Fibroblast of lung (primary cell): ENCODE measurements at places on chromosomes 16 and 17. TPM values are rescaled to one million over a fixed set of nuclear protein-coding genes. Genes with fewer than 3 reads are reported as not detected.

LITAFD gene
- polyA plus RNA-seq, result not detected in 2 replicates

GNGT2 gene
- polyA plus RNA-seq, result 3.7 TPM in 1 of 2 replicates, not detected in the other

PMP22 gene
- 191 and 269 TPM in 2 replicates for polyA plus RNA-seq

SLC16A13 gene
- 1.4 and 1.6 TPM in 2 replicates for polyA plus RNA-seq

DNA sequence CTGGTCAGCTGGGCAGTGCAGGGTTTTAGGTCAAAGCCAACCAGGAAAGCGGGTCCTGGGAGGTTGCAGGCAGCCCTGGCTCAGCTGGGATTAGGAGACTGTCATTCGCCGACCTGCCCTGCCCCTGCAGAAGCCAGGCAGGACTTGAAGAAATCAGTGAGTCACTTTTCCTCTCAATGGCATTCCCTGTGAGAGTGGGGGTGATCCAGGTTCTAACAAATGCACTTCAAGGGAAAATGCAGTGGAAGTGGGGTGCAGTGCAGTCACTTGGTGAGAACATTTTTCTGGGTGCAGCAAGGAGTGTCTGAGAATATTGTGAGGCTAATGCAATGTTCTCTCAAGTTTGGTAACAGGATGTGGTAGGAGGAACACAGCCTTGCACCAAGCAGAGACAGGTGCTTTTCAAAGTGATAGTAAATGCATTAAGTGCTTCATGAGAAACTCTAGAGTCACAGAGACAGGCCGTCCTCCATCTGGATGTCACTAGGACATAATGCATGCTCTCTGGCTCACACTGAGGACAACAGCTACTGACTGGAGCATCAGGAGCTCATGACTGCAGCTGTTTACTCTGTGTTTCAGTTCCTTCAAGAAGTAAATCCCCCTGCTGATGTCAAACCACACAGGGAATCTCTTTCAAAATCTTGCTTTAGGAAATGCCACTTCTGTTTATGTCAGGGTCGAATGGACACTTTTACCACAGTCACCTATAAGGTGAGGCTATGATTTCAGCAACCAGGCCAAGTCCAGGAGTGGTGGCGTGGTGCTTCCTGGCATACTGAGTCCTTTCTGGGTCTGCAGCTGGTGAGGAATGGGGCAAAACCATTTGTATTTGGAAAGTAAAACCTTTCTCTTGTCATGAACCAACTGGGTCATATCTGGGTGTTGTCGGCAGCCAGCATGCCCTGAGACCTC is 16.7 kb downstream of the CDK5R1 start:
- peak; percentile 10 for DNase-seq

GRCh38 chr16:50152351-50152806 is 727 bp upstream of the TENT4B start:
- peak; percentile 36 for DNase-seq

DNA sequence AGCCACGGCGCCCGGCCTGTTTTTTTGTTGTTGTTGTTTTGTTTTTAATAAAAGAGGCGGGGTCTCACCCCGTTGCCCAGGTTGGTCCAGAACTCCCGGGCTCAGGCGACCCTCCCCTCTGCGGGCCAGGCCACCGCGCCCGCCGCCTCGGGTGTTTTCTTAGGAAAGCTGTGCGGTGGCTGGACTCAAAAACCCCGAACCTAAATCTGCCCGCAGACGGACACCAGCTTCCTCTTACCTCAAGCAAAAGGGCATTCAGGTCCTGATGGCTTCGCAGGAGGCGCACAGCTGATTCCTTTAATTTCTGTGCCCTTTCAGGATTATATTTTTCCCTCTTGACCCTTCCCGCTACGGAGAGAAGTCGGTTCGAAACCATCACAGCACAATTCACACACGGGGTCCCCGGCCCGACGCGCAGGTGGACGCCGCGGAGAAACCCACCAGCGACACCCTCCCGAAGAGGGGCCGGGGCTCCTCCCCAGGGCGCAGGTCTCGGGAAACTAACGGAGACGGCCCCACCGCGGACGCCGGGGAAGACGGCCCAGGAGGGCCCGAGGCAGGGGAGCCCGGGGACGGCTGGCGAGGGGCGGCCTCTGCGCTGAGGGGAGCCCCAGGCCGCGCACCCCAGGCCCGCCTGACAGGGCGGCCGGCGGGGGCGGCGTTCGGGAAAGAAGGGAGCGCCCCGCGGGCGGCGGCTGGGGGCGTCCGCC is 653 bp downstream of the FANCA start:
- DNase-seq, result no peak

GRCh38 chr16:27293343-27293742 is 20.4 kb upstream of the IL4R start:
- no peak for DNase-seq

DNA sequence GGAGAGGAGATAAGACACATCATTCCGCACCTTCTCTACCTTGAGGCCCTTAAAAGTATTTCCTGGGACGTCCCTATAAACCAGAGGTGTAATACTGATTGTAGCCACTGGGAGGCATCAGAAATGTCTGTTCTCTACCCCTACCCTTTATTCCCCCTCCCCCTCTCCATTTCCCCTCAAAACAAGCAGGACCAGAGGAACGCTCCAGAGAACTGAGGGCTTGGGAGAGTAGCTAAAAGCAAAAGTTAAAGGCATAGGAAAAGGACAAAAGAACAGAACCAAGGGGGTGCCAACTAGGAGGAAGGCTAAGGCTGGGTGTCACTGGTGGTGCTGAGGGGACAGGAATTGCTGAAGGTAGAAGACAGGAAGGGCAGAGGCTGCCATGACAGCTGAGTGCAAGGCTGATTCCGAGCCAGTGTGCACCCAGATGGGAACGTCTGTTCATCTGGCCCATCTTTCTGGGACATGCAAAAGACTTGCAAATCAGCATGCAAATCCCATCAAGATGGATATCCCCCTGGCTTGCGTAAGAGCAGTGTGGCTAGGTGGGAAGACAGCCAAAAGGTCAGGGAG is 6.7 kb downstream of the CAMTA2 start:
- DNase-seq, result peak; percentile 62

DNA sequence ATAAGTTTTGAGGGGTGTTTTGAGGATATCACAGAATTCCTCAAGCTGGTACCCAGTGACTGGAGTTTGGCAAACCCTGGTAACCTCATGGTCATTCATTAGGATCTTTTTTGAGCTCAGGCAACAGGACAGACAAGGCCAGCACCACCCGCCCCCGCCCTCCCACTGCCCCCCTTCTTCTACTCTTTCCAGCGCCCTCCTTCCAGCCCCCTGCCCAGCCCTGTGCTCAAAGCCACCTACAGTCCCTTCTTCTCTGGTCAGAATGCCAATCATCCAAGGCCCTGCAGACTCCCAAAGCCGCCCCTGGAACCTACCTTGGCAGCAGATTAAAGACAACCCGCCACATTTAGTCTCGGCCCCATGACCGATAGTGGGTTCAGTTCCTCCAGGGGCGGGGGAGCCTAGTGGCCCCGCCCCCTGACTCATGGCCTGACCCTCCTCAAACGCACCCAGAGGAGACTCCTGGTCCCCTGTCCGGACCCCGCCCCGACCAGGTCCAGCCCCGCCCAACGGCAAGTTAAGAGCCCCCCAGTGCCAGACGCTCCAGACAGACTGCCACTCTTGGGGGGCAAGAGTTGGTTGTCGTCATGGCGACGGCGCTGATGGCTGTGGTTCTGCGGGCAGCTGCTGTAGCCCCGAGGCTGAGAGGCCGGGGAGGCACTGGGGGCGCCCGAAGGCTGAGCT is at the start of gene NAGS:
TSS of gene NAGS (plus strand) at position 546 of the 684 bp plus-strand sequence. CDS start at position 588, 42 bp downstream.
- peak; percentile 49 for DNase-seq

GRCh38 chr16:73329358-73330286 is 281.7 kb upstream of the ZFHX3 start:
- peak; percentile 38 for DNase-seq

DNA sequence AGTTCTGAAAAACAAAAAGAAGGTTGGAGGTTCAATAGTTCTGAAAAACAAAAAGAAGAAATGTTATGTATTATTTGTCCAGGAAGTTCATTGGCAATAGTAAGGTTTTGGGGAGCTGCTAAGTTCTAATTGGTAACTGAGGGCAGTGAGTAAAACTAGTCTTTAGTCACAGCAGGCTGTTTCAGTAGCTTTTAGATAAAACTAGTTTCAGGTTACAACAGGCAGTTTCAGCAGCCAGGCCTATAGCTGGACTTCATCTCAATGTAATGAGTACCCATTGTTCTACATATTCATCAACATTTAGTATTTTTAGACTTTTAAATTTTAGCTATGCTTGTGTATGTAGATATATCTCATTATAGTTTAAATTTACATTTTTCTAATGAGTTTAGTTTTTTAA is 639.3 kb downstream of the TOX3 start:
- DNase-seq, result no peak

DNA sequence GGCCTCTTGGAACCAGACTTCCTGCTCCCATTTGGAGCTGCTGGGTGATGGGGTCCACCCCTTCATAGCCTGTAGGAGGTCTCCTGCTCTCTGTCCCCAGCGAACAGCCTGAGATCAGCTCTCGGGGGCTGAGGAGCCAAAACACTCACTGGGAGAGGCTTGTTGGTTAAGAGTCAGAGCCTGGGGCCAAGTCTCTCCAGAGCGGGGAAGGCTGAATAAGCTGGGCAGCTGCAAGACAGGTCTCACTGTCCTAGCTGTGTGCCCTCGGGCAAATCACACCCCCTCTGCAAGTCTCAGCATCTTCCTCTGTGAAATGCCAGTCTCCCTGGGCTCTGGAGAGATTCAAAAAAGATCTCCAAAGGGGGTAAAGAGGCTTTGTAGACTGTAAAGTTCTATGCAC is 174.6 kb downstream of the WSCD1 start:
- no peak for DNase-seq

DNA sequence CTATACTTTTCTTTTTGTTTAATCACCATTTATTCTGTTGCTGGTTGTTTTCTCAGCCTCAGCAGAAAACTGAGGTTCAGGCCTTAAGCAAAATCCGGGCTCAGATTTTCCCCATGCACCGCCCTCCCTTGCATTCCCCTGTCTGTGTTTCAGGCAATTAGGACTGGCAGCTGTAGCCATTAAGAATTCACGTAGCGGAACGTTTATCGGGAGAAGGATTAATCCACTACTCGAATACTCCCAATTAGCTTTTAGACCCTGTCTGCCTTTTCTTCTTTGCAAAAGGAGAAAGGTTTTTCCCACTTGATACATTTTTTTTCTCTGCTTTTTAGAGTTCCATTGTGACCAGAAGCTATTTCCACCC is 173.1 kb downstream of the RPTOR start:
- no peak for DNase-seq

DNA sequence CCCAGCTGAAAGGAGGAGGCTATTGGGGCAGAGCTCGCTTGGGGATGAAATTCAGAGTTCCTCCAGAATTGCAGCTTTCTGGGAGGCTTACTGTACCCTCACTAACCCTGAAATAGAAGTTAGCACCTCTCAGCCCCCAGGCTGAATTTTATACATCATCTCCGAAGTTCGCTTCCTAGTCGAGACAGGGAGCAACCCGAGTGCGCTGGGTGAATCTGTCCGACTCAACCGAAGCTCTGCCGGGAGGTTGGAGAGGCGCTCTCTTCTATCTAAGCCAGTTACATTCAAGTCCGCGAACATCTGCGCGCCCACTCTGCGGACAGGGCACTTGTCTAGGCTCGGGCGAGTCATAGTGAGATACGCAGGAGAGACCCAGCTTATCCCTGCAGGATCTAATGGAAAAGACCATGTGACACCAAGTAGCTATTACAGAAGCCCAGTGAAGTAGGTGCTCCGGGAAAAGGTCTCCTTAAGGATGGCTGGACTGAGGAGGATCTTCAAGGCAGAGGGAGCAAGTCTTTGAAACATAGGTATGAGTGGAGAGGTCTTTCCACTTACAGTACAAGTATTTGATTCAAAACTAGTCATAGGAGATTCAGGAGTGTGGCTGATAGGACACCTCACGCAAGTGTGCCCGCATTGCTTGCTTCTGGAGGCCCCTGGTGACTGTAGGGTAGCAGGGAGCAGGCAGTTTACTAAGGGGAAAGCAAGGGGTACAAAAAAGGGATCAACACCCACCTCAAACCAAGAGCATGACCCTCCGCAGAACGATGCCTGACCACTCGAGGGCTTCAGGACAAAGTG is 646 bp upstream of the HES7 start:
- DNase-seq, result peak; percentile 11

- no peak for DNase-seq
Observed at GRCh38 chr17:51132964-51133319, 12.3 kb upstream of the SPAG9 start.

DNA sequence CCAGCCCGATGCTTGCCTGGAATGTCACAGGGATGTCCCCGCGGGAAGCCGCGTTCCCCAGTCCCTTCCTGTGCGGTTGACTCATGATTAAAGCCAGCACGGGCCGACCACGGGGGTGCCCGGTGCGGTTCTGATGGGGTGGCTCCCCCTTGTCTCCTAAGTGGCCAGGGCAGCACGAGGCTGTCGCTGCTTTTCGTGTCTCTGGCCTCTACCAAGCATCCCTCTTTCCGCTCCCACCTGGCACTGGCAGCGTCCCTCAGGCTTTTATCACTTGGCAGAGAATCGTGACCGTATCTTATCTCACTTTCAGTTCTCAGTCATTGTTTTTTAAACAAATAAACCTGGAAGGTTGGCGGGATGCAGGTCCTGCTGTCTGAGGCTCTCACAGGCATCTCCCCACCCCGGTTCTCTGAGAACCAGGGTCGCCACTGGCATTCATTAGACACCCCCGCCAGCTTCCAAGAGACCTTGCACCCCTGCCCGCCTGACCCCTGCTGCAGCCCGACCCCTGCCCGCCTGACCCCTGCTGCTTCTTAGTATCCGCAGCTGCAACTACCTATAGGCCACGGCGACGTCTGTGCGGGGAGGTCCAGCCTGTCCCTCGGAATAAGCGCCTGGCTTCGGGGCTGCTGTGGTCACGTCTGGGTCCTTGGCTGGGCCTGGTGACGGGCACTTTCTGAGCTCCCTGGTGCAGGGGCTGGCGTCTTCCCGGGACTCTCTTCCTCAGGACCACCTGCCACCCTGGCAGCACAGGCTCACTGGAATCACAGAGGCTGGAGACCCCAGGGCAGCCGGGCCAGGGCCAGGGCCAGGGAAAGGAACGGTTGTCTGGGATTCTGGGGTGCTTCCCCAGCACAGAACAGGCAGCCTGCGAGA is 7.5 kb downstream of the C1QTNF8 start:
- DNase-seq, result no peak

- no peak for DNase-seq
Observed at GRCh38 chr16:57610611-57611010, 17.8 kb upstream of the ADGRG1 start.

GRCh38 chr16:1509307-1510221 is 16.4 kb downstream of the TELO2 start:
- DNase-seq, result no peak

DNA sequence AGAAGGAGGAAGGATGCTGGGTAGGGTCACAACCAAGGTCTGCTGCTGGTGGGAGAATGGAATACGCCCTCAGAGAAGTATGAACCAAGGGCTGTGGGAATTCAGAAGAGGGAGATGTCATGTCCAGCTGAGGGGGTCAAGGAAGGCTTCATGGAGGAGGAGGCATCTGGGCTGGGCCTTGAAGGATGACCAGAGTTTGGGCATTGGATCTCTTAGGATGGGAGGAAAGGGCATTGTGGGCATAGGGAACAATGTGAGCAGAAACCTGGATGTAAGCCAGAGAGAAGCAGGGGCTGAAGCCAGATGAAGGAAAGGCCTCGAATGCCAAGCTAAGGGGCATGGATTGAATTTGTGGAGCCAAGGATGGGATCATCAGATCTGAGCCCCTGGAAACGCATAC is 49.2 kb upstream of the MAP3K14 start:
- DNase-seq, result no peak

- no peak for DNase-seq
Observed at GRCh38 chr16:49674351-49674851, 181.5 kb downstream of the ZNF423 start.
